Stimulated activated CD8-positive, alpha-beta memory T cell treated with anti-CD3 and anti-CD28 coated beads, Interleukin-7, amount 100 ng/mL, for 1 hour (primary cell): ENCODE measurements at places on chromosomes 7 and 10.

DNA sequence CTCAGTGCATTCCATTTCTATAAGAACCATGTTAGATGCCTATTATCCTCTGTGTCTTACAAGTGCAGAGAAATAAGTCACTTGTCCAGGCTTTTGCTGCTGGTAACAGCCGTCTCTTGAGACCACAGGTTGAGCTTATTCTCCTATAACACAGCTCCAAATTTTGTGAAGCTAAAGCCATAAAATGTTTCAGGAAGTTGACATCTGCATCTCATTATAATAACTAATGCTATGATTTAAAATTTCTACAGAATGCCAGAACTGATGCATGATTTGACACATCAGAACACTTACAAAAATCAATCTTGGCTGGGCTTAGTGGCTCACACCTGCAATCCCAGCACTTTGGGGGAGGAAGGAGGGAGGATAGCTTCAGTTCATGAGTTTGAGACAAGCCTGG lies 986.9 kb downstream of the TYW1 start:
- no peak for DNase-seq

GRCh38 chr10:3786295-3787015 lies 1.4 kb upstream of the KLF6 start:
- no peak for DNase-seq

GRCh38 chr7:52168085-52168484 lies 851.5 kb upstream of the COBL start:
- DNase-seq = no peak

GRCh38 chr7:159005618-159006017 lies 139.0 kb downstream of the VIPR2 start:
- DNase-seq = no peak

- DNase-seq = no peak
Measured at GRCh38 chr10:120789303-120790203, 61.6 kb upstream of the WDR11 start.

DNA sequence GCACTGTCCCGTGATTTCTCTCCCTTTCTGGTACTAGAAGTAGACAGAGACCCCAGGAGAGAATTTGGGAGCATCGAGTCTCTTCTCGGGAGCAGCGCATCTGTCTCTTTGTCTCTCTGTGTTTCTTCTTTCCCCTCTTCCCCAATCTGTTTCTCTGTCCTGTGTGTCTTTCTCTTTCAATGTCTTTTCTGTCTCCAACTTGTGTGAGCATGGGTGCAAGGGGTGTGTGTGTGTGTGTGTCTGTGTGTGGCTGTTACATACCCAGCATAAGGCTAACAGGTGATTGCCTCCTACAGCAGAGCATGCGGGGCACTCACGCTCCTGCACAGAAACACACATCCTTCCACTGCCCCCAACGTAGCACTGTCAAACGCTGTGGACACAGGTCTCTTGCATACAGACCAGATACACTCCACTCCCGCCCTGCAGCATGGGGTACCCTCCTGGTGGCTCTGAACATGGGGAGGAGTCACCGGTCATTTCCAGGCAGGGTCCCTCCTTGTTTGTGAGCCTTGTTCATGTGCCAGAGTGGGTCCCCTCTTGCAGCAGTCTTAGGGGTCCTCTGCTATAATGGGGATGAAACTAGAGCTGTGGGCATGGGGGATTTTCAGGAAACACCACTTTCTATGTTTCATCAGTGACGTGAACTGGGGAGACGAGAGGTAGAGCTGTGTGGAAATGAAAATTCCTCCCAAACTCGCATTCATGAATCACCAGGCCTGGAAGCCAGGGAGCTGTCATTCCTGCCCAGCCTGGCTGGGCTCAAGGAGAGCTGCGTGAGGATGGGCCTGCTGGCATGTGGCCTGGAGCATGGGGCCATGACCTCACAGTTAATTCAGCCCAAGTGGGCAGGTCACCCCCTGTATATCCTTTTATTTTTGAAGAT lies 980 bp downstream of the ADAMTS14 start:
- DNase-seq = no peak

DNA sequence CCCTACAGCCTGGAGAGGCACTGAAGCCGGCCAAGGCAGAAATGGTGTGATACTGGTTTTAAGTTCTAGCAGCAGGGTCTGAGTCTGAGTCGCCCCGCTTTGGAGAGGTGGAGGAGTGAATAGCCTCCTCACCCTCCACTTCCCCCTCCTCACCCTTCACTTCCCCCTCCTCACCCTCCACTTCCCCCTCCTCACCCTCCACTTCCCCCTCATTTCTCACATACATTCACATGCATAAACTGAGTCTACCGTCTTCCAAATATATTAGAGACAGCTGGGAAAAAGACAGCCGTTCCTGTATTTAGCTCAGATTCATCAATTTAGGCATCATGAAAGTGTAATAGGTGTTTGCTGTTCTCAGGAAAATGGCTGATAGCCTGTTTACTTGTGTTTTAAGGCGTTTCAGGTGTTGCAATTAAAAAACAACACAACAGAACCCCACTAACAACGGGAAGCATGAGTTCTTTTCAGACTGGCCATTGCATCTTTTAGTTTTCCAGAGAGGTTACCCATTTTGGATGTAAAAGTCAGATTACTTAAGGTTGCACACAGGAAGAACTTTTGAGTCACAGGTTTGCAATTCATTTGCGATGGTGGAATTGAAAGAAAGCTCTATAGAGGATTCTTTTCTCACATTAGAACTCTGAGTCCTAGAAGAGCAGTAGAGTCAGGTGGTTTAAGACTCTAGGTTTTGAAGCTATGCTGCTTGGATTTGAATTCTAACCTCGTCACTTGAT lies 861 bp downstream of the NRBF2 start:
- no peak for DNase-seq

DNA sequence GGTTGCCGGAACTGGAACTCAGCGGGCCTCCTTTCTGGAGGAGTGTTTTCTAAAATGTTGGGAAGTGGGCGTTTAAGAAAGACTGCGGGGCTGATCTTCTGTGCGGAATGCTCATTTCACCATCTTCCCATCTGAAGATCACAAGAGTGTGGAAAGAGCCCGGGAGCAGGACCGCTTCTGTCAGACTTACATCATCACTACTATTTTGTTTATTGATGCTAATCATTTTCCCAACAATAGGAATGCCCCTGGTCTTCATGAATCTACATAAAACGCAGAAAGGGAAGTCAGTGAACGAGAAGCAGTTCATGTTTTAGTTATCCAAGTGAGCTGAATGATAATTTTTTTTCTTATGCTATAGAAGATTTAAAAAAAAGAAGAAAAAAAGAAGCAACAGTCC lies 447.8 kb upstream of the MKI67 start:
- DNase-seq = no peak

DNA sequence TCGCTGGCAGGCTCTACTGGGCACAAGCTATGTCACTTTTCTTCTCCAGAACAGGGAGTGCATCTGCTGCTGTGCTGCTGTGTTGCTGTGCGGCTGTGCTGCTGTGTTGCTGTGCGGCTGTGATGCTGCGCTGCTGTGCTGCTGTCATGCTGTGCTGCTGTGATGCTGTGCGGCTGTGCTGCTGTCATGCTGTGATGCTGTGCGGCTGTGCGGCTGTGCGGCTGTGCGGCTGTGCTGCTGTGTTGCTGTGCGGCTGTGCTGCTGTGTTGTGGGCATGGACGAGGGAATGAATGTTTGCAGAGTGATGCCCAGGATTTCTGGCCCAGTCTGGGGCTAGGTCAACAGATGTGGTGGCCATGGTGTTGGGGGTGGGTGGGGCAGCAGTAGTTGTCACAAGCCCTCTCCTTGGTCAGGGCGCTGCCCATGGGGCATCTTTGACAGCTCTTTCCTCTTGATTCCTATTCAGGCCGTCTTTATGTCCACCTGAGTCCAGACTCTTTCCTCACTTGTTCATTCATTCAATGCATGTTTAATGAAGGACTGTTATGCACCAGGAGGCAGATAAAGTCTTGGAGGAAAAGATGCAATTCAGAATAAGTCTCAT lies 55.6 kb downstream of the C10orf120 start:
- DNase-seq = no peak

DNA sequence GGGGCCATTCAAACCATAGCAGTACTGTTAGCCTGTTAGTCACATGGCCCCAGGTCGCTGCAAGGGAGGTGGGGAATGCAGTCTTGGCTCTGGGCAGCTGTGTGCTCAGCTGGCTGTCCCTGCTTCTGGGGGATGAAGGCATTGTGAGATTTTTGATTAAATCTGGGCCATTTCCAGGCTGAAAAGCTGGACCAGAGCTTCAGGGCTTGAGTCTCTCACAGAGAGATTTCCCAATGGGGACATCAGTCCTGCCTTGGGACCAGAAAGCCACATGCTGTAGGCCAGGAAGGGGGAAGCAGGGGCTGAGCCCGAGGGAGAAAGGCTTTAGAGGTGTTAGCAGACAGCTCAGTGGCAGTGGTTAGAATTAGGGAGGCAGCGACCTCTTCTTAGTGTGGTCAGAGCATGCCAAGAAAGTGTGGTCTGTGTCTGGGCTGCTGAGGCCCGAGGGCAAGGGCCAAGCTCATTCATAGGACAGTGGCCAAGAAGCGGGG lies 33.6 kb downstream of the PALD1 start:
- no peak for DNase-seq

DNA sequence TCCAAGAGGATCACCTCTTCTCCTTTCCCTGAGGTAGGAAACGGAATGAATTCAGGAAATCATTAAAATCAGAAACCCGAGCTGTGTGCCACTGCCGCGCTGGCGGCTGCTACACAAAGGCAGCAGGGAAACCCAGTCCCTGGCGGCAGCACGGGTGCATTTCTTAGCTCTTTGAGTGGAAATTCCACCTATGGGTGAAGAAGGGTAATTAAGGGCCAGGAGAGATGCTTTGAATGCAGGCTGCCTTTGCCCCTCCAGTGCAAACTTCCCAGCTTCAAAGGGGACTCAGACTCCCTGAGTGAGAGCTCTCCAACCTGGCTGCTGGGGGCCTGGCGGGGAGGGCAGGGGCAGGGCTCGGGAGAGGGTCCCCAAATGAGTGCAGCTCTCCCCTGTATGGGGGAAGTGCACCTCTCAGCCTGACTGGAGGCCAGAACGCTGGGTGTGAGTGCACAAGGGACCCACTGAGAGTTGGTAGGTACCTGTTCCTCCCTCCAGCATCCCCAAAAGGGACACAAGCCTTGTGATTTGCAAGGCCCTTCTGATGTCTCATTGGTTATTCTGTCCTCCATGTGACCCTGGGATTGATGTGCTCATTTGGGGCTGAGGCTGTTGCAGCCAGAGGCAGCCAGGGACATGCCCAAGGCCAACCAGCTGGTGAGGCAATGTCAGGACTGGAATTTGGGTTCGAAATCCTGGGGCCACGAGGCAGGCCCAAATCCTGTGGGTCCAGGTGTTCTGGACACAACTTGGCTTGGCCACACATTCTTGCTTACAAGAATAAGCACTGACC lies 16.3 kb upstream of the ZMIZ1 start:
- DNase-seq = no peak

- DNase-seq = no peak
Measured at GRCh38 chr7:141864765-141865447, 23.6 kb upstream of the PRSS37 start.

GRCh38 chr7:134966691-134967090 lies 19.6 kb upstream of the AGBL3 start:
- DNase-seq = no peak

DNA sequence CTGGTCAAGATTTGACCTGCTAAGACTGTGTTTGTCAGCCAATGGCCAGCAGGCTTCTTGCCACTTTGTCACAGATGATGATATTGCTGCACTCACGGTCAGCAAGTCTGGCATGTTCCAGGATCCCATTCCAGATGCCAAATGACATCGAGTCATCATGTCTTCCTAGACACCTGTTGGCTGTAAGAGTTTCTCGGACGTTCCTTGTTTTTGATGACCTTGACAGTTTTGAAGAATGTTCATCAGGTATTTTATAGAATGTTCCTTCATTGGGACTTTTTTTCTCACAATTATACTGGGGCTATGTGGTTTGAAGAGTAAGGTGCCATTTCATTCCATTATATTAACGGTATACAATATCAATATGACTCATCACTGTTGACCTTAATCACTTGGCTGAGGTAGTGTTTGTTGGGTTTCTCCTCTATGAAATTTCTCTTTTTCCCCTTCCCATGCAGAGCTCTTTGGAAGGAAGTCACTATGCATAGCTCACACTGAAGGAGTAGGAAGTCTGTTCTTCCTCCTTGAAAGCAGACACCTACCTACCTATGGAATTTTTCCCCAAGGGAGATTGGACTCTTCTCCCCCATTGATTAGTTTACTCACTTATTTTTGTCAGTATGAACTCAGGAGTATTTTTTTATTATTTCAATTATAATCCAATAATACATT lies 31.6 kb downstream of the HECW1 start:
- DNase-seq = no peak

- DNase-seq = no peak
Measured at GRCh38 chr7:269721-270120, 20.2 kb upstream of the FOXL3 start.

DNA sequence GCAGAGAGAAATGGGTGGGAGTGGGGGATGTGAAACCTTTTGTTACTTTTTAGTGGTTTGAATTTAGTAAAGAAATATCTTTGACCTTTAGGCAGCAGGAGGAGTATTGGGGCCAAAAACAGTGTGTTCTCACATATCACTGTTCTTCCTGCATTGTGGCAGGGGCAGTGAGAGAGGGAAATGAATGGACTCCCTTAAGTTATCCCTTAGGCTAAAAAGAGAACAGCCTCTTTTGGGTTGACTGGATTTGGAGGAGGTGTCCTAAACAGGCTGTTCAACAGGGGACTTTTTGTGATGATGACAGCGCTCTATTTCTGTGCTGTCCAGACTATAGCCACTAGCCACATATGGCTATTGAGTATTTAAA lies 22.3 kb downstream of the ZNF775 start:
- no peak for DNase-seq

- DNase-seq = no peak
Measured at GRCh38 chr10:33800545-33800944, 466.1 kb upstream of the NRP1 start.

DNA sequence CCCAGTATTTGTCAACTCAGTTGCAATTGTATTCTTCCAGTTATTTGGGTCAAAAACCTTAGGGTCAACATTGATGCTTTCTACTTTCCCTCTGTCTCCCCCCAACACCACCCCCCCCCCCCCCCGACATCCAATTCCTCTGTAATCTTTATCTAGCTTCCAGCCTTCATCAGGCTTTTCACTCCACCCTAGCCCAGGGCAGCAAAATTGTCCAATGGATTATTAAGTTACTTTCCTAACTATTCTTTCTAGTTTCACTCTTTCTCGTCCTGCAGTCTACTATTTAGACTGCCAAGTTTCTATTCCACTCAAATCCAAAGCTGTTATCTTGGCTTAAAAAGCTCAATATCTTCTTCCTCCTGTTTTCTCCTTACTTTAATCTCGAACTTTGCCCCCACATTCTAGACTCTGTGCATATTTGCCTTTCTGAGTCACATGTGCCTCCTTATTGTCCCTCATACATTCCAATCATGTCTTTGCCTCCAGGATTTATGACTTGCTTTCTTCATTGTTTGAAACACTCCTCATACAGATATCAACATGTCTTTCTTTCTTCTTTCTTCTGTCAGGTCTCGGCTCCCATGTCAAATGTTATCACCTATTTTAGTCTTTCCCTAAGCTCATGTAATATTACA lies 196.6 kb upstream of the TMEM196 start:
- no peak for DNase-seq

DNA sequence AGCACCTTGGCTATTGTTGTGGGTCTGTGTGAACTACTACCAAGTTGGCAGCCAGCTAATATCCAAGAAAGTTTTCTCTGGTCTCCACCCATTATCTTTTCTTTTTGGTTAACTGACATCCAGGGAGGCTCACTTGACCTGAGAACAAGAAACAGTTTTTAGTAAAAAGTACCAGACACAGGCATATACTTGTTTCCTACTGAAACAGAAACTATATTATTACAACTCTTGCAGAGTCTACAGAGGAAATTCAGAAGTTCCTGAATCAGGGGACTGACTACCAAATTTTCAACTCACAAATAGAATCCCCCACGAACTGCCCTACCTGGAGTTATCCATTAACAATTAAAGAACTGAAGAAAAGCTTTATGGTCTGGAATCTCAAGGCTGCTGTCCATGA lies 168.9 kb downstream of the KCND2 start:
- no peak for DNase-seq

GRCh38 chr7:74253331-74253730 lies 868 bp downstream of the RFC2 start:
- DNase-seq = no peak
